ENCODE measurements at places on chromosomes 12 and 14.

GRCh38 chr12:87238466-87238865 is 790.7 kb downstream of the C12orf50 start:
- no peak for DNase-seq

DNA sequence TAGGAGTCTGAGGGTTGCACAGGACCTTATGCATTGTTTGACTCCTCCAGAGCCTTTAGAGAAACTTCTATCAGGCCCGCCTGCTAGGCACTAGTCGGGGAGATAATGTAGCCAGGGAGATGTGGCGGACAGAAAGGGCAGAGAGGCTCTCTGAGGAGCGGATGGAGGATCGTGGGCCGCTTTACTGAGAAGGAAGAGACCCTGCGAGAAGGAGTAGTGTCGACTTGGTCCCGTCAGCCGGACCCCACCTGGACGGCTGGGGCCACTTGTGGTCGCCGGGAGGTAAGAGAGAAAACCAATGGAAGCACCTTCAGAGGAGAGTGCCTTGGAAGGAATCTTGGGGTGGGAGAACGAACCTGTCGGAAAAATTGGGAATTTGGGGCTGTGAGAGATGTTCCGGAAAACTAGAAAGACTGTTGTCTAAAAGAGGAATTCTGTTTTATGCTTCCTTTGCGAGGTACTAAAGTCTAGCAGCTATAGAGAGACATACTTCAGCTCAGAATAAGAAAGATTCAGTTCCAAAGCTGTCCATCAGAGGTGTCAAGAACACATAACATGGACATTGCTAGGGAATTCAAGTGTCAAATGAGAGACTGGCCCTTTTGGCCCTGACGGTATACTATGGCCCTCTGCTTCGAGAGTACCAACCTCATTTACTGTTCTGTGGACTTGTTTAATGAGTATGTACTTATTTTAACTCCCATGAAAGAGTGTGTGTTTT is 660 bp upstream of the MCRS1 start:
- DNase-seq: no peak

- DNase-seq: no peak
These were observed 496.5 kb downstream of the VRK1 start for GRCh38 chr14:97293659-97294058.

DNA sequence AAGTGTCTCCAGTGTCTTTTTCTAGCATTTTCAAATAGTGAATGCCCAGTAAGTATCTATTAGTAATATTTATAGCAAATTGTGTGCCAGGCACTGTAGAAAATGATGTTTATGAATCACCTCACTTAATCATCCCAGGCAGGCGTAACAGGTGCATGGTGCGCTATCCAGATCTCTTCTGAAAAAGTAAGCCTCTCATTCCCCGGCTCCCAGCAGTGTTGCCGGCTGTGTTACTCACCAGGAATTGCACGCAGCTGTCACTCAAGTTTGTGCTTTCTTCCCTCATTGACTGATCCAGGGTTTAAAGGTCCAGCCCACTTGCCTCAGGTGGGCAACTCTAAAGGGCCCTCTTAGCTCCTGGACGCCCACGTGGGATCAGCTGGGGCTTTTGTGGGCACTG is 173.8 kb upstream of the RASSF8 start:
- no peak for DNase-seq

GRCh38 chr14:96054661-96055060 is 15.5 kb downstream of the C14orf132 start:
- no peak for DNase-seq

GRCh38 chr12:84596266-84596665 is 316.3 kb downstream of the SLC6A15 start:
- DNase-seq: no peak
